ENCODE measurements at places on chromosomes 3 and 15. TPM values are rescaled to one million over a fixed set of nuclear protein-coding genes. Genes with fewer than 3 reads are reported as not detected.

NPAP1 gene
- polyA plus RNA-seq = not detected

GOLGA6L4 gene
- polyA plus RNA-seq = not detected

GOLGA8S gene
- not detected for polyA plus RNA-seq

- DNase-seq = no peak
Measured at GRCh38 chr3:114235431-114235830, 1.9 kb downstream of the ZNF80 start.

DNA sequence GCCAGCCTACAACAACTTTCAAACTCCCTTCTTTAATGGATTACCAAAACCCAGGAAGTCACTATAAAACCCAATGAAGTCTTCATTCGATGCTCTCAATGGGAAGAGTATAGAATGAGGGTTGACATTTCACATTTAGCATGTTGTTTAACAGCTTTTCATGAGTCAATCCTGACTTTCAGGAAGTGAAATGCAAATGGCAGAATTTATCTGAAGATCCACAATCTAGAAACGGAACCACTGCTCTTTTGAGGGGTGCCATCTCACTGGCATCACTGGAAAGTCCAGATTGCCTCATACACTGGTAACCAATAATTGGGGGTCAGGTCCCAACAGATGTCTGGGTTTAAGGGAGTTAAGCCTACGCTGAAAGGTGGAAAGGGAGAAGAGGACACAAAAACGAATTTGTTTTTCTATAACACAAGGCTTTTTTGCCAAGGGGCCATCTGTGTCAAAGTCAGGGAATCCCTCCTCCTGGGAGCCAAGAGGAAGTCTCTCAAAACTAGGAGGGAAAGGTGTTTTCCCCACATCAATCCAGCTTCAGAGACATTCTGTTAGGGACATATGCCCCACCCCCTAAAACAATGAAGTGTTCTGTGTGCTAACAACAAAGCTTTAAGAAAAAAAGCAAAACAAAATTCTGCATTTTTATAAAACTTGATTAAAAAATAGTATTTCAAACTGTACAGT is 12.0 kb upstream of the ATP1B3 start:
- no peak for DNase-seq

- no peak for DNase-seq
Measured at GRCh38 chr15:70132571-70132970, 34.9 kb upstream of the TLE3 start.

DNA sequence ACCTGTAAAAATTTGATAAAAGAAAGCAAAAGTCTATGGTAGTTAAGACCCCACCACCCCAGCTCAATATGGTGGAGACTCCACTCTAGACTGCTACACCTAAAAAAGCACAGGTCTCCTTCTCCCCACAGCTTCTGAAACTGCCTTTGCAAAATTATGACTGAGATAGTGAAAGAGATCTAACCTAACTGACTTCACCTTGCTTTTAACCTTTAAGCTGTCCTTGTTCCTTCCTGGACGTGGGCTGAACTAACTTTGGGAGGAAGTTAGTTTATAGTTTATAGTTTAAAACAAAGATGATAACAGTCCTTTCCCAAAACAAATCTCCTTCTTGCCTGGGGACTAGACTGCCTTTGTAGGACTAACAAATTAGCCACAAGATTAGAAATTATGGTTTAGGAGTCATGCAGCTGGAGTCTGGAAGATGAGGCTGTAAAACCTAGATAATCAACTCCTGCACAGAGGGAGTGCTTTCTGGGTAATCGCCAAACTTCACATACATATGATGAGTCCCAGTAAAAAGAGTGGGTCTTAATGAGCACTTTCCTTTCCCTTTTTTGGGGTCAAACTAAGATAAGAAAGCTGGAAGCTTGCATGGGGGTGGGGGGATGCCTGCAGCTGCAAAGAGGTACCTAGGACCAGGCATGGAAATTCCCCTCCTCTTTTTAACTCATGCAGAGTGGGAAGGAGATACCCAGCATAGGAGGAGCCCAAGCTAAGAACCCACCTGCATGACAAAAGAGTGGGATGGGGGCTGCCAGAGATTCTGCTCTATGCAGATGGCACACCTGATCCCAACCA is 17.5 kb downstream of the CCR8 start:
- DNase-seq = no peak

DNA sequence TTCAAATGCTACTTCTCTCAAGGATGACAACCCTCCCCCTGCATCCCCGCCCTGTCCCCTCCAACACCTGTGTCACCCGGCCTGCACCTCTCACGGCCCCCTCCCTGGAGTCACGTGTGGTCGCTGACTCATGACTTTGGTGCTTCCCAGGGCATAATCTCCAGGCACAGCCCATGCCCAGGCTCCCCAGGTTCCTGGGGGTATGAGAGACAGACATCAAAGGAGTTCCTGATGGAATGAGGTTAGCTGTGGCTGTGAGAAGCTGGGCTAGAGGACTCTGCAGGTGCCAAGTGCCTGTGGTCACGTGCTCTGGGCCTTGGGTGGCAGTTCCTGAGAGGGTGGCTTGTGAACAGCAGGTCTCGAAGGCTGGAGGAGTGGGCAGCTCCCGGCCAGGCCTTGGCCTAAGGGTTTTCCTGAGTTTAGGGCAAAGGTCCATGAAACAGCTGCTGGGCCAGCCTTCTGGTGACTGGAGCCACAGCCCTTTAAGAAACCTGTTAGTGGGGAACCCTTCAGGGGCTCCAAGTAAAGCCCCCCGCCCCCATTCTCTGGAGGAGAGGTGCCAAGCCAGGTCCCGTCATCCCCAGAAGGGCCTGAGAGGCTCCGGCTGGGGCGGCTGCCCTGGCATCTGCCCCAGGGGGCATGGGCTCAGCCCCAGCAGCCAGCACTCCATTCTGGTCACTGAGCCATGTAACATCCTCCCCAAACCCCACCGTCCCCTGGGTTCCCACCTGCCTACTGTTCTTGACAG is 230.0 kb downstream of the XXYLT1 start:
- no peak for DNase-seq
